ENCODE measurements at places on chromosomes 4 and X.

DNA sequence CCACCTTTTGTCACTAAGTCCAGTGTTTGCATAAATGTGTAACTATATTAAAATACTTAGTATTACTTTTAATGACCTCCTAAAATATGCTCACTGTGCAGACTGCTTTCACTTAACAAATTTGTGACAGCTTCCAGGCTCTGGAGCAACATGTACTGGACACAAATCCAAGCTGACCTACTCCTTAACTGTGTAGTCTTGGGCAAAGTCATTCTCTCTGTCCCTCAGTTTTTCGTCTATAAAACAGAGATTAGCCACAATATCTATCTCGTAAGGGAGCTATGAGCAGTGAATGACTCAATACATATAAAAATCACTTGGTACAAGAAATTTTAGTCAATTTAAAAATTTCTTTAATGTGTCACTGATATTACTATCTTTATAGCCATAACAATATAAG is 20.4 kb upstream of the RAB40A start:
- no peak for DNase-seq

DNA sequence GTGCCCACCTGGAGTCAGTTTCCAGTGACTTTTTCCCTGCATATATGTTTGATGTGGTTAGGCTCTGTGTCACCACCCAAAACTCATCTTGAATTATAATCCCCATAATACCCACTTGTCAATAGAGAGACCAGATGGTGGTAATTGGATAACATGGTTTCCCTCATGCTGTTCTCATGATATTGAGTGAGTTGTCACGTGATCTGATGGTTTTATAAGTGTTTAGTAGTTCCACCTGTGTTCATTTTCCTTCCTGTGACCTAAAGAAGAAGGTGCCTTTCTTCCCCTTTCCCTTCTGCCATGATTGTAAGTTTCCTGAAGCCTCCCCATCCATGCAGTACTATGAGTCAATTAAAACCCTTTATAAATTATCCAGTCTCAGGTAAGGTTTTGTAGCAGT is 740.9 kb downstream of the ARAP2 start:
- DNase-seq, result no peak

DNA sequence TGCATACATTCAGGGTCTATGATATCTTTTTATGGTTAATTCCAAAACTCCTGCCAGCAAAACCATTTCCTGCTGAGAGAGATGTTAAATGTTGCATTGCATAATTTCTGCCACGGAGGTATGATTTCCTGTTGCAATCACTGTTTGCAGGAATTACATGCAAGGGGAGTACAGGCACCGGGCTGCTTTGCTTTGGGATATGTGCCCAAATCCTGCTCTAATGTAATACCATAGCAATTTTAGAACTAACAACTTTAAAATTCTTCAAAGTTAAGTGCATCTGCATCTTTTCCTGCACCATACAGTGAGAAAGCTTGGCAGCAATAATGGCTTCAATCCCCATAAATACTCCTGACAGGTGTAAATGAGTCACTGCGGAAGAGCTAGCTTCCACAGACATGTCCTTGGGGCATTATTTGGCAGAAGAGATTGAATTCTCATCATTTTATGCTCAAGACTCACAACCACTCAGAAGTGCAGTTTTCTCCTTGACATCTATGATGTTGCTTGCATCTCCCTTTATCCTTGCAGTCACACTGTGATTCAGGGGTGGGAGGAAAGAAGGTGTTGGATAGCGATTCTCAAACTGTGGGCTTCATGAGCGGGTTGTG is 29.6 kb downstream of the TRIM2 start:
- DNase-seq, result no peak

DNA sequence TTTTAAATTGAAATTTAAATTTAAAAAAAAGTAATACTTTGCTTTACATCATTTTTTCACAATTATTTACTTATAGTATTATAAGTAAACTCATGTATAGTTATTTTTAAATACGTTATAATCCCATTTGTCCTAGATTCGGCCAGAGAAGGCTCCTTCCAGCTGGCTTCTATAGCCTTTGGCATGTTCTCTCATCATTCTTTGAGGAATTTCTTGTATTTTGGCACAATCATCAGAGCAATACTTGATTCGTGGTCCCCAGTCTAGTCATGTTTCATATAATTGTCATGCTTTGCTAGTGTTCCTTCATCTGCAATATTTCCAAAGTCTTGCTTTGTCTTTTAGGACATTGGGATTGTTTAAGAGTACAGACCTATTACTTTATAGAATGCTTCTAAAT is 1037.9 kb upstream of the AGA start:
- DNase-seq, result no peak

GRCh38 chr4:163090997-163091684 is 75.5 kb downstream of the NAF1 start:
- no peak for DNase-seq
